GM10248 (cell line): ENCODE measurements at places on chromosomes 16 and 17.
A peak's percentile ranks its signal among the peaks of the same experiment; 100 is the strongest.

DNA sequence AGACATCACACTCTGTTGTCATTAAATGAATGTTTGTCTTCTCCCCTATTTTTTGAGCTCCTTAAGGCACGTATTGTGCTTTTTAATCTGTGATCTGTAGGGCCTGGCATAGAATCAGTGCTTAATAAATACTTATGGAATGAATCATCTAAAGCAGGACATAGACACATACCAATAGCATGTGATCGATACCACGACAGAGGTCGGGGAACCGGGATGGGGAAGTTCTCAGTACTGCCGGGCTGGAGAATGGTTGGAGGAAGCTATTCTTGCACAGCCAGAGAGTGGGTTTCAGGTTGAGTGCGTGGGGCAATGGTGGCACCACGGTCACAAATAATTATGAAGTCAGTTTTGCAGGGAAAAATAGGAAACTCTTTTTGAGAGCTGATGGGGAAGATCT, 26.8 kb downstream of the NLRP1 start:
- DNase-seq, result no peak

DNA sequence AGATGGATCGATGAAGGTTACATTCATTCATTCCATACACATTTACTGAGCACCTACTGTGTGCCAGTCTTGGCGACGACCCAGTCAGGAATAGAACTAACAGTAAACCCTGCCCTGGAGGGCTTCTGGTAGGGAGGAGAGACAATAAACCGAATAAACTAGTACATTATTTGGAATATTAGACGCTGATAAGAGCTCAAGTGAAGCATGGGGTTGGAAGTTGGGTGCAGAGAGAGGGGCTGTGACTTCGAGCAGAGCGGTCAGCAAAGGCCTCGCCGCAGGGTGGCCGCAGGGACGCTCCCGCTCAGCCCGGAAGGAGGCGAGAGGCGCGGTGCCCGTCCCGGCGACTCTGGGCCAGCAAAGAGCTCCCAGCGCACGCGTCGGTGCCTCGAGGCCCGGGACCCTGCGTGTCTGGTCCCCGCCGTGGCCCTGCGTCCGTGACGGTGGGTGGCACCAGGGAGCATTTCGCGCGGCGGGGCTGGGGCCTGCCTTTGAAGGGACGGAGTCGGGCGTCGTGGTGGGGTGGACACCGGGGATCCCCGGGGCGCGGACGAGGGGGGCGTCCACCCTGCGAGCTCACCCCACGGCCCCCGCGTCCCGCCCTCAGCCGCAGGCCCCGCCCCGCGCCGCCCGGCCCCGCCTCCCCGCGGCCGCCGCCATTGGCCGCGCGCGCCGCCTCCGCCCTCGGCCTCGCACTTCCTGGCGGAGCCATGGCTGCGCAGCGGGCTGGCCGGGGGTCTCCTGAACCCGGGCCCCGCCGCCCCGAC, at the start of gene KLHL36:
Gene KLHL36, plus strand, starts transcription at position 684 of the 767 bp plus-strand sequence. CDS start 2,357 bp downstream, outside the sequence.
- DNase-seq, result peak; percentile 95

GRCh38 chr16:11374255-11374654, 29.0 kb downstream of the RMI2 start:
- no peak for DNase-seq

GRCh38 chr16:119295-119694, 19.2 kb downstream of the NPRL3 start:
- DNase-seq, result no peak

DNA sequence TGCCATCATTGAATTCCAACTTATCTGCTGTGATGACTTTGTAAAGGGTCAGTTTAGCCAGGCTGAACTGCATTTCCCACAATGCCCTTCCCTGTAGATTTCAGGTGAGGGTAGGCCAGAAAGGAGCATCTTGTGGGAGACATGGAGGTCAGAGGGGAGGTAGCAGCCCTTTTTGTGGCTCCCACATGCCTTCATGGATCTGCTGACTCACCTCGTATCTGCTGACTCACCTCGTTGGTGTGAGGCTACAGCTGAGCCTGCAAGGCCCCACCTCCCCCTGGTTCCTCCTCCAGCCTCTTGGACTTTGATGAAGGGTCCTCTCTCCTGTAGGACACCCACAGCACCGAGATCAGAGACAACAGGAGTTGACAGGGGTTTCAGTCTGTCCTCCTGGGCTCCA, 102.5 kb downstream of the SALL1 start:
- DNase-seq, result no peak

- DNase-seq, result no peak
Observed at GRCh38 chr17:75273977-75274708, 3.1 kb upstream of the MIF4GD start.

GRCh38 chr16:31085873-31086628, 2.7 kb downstream of the PRSS53 start:
- DNase-seq, result no peak

DNA sequence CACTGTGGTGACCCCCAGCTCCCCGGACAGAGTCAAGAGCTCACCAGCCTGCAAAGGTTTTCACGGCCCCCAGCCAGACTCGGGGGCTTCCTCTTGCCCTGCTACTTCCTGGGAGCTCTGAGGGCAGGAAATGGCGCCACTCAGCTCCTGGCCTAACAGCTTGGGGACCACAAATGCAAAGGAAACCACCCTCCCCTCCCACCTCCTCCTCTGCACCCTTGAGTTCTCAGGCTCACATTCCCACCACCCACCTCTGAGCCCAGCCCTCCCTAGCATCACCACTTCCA, 375 bp upstream of the SPN start:
- DNase-seq, result peak; percentile 75

GRCh38 chr17:77897741-77898301, 60.7 kb upstream of the TNRC6C start:
- no peak for DNase-seq

- no peak for DNase-seq
Observed at GRCh38 chr17:77555741-77556291, 402.7 kb upstream of the TNRC6C start.

GRCh38 chr16:11780991-11781680, 15.9 kb downstream of the ZC3H7A start:
- DNase-seq, result no peak

- peak; percentile 63 for DNase-seq
Observed at GRCh38 chr17:77145612-77146245, 5.0 kb downstream of the SEC14L1 start.

DNA sequence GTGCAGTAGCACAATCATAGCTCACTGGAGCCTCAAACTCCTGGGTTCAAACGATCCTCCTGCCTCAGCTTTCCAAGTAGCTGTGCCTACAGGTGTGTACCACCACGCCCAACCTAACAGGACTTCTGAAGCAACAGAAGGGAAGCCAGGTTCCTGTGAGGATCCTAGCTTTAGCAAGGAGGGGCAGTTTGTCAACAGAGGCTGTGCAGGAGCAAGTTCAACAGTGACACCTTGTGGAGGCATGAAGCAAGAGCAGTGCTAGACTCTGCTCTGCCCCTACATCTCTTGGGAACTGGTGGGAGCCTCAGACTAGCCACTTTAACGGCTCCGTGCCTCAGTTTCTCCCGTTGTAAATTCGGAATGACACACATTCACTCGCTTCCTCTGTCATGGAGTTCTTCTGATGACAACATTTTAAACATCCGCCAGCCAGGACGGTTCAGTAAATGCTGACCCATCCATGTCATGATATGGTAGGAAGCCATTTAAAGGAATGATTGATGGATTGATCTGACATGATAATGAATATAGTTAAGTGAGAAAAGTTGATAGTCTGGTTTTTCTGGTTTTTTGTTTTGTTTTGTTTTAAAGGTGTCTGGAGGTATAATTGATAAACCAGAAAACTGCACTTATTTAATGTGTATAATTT, 218.7 kb downstream of the MRTFB start:
- DNase-seq, result no peak

- no peak for DNase-seq
Observed at GRCh38 chr17:66779237-66779606, 55.7 kb upstream of the CACNG5 start.

DNA sequence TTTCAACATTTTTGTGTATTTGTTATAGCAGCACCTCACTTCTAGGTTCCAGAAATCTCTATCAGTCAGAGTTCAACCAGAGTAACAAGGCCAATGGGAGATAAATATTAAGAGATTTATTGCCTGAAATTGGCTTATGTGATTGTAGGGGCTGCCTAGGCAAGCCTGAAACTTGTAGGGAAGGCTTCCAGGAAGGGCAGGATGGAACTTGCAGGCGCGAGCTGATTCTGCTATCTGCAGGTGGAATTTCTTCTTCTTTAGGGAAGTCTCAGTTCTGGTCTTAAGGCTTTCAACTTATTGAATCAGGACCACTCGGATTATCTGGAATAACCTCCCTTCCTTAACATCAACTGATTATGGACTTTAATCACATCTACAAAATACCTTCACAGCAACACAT, 199.5 kb upstream of the NLRP1 start:
- no peak for DNase-seq

DNA sequence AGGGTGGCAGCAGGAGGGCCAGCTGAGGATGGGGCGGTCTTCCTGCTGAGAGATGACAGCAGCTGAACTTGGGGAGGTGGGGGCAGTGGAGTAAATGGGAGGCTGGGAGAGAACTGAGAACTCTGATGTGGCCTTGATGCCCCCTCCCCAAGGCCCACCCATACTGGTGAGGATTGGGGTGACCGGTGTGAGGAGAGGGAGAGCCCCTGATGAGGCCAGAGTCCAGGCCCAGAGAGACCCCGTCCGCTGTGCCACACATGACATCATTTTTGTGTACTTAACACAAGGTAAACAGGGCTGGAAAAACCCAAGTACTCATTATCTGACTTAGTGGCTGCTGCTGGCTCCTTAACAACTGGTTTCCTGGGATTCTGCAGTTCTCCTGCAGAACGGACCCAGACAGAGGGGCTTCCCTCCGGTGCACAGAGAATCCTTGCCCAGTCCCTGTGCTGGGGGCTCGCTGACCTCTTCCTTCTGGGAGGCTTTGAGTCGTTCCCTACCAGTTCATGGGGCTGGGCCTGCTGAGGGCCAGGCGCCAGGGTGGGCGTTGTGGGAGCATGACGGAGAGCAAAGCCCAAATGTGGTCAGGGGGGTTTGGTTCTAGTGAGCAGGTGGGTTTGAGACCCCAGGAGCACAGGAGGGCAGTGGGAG, 207.6 kb downstream of the RAB11FIP4 start:
- DNase-seq, result no peak

DNA sequence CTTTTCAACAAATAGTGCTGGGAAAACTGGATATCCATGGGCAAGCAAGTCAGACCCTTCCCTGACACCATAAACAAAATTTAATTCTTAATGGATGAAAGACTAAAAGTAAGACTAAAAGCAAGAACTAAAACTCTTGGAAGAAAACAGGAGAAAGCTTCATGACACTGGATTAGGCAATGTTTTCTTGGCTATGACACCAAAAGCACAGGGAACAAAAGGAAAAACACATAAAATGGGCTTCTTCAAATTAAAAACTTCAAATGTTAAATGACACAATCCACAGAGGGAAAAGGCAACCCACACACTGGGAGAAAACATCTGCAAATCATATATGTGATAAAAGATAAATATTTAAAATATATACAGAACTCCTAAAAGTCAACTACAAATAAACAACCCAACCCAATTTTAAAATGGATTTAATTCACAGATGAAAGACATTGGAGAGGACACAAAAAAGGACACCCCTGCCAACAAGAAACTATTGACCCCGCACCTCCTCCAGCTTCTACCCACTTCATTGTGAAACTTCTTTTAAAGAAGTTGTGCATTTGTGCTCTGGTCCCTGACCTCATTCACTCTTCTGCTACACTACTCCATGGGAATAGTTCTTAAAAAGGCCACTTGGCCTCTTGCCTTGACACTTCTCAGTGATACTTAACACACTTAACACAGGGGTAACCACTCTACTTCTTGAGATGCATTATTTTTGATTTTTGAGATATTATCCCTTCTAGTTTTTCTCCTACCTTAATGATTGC, 80.3 kb downstream of the TRIM37 start:
- no peak for DNase-seq

- peak; percentile 53 for DNase-seq
Observed at GRCh38 chr16:20901436-20902112, 1.0 kb downstream of the LYRM1 start.

GRCh38 chr16:80681436-80681835, 123.0 kb downstream of the CDYL2 start:
- DNase-seq, result no peak

GRCh38 chr17:48219617-48220016, 112.1 kb downstream of the SNX11 start:
- no peak for DNase-seq

DNA sequence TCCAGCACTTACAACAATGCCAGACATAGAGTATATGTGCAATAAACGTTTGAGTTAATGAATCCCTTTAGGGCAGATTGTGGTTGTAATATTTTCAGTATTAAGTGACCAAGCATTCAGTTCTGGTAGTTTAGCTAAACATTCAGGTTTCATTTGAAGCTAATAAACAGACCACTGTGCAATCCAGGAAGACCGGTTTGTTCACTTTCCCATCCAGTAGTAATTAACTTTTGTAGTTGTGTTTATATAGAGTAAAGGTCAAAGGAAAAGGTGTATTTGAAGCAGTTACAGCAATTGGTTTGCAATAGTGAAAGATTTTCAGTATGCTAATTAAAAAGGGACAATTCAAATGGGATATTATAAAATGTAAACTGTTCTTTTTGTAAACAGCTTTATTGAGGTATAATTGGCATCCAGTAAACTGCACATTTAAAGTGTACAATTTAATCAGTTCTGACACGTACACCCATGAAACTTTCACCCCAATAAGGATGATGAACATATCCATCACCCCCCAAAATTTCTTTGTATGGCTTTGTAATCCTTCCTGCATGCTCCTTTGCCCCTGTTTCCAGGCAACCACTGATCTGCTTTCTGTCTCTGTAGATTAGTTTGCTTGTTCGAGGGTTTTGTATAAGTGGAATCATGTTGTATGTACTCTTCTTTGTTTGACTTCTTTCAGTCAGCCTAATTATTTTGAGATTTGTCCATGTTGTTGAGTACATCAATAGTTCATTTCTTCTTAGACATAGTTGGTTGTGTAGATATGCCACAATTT, 26.3 kb downstream of the MRTFB start:
- no peak for DNase-seq

GRCh38 chr17:75288770-75289114, 491 bp downstream of the SLC25A19 start:
- peak; percentile 37 for DNase-seq

- no peak for DNase-seq
Observed at GRCh38 chr16:68401871-68402747, 46.2 kb downstream of the SMPD3 start.

DNA sequence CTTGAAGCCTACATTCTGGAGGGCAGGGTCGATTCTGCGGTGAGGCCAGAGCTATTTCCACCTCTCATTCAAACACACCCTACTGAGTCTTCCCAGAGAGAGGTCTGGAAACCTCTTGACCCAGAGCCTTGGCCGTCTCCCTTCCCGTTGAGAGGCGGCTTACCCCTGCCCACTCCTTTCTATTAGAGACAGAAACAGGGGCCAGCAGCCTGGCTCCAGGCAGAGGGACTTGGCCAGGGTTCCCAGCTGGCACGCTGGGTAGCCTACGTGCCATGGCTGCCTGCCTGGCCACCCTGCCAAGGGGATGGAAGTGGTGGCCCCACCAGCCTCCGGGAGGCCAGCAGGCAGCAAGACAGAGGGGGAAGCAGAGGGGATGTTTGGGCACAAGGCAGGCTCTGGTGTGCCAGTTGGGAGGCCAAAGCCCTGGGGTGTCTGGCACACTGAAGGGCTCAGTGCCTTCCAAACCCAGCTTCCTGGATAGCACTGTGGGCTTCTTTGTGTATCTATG, 6.0 kb downstream of the STAC2 start:
- no peak for DNase-seq
